Inflammatory macrophage treated with lipopolysaccharide for 4 hours (primary cell): ENCODE measurements at places on chromosomes 16 and 17.

DNA sequence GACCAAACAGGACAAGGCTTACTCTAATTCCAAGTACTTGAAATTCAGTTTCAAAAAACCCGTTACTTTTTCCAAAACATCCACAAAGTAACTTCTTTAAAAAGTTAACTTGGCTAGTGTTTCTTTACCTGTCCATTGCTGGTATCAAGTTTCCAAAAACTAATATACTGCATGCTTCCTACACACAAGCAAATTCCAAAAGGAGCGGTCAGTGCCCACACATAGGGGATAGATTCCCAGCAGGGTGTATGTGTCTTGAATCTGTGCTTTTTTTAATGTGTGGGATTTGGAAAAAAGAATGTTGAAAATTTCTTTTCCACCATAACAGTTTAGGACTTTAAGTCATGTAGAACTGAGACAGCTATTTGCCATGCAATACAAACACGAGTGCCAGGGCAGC lies 367.8 kb upstream of the SOX9 start:
- no peak for DNase-seq

GRCh38 chr17:21019976-21020586 lies 22.7 kb downstream of the USP22 start:
- peak; percentile 17 for DNase-seq

DNA sequence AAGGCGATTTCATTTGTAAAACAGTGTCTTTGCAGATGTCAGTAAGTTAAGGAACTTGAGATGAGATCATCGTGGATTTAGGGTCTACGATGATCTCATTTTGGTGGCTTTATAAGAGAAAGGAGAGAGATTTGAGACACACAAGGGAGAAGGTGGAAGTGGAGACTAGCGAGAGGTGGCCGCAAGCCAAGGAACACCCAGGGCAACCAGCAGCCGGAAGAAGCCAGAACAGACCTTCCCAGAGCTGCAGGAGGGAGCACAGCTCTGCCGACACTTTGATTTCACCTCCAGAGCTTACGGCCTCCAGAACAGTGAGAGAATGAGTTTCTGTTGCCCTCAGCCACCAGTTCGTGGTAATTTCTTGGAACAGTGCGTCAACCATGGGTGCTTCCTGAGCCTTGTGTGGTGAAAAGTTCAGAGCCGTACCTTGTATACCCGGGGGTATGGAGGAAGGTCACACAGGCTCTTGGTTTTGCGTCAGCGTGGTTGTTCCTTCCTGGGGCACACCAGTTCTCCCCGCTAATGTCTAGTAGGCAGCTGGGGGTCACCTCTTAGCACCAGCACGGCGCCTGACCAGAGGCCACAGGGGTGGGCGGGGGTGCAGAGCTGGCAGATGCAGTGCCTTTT lies 12.9 kb upstream of the SEC14L1 start:
- peak; percentile 82 for DNase-seq

DNA sequence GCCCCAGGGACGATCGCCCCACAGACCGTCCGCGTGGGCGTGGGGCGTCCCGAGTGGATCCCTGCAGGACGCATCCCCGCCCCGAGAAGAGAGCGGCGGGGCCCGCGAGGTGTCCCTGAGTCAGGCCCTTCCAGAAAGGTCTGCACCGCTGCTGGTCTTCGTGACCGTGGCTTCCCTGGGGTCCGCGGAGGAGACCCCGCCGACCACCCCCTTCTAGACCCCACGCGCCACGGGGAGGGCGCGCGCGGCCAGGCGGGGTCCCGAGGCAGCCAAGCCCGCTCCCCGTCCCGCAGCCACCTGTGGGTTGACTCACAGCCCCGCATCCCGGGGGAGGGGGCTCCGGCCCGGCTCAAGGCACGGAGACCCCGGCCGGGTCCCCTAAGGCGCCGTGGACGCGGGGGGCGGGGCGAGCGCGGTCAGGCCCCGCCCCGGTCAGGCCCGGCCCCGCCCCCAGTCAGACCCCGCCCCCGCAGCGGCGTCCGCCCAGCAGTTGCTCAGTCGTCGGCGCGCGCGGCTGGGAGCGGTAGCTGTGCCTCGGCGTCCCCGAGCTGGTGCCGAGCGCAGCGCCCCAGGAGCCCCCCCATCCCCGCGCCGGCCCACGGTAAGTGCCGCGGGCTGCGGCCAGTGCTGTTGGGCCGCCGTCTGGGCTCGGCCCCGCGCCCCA lies at the start of gene BAIAP3:
BAIAP3 (plus strand) TSS at position 497 of the 664 bp plus-strand sequence. CDS start 4,905 bp downstream, outside the sequence.
- DNase-seq, result peak; percentile 56

- DNase-seq, result no peak
Observed at GRCh38 chr16:69861292-69862030, 89.7 kb upstream of the CLEC18A start.

DNA sequence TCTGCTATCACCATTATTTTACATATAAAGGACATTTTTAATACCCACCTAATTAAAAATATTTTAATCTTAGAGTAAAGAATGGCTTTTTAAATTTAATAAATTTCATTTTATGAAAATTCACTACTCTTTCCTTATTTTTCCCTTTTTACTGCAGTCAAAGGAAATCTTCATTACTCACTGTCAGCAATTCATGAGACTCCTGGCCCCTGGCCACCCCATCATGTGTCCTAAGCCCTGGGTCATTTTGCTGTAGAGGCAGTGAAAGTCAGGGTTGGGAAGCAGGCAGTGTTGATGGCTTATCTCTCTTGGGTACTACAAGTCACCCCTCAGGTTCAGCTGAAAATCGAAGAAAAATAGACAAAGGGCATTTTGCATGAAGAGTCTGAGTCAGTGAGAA lies 468.6 kb upstream of the CCL2 start:
- DNase-seq, result no peak

DNA sequence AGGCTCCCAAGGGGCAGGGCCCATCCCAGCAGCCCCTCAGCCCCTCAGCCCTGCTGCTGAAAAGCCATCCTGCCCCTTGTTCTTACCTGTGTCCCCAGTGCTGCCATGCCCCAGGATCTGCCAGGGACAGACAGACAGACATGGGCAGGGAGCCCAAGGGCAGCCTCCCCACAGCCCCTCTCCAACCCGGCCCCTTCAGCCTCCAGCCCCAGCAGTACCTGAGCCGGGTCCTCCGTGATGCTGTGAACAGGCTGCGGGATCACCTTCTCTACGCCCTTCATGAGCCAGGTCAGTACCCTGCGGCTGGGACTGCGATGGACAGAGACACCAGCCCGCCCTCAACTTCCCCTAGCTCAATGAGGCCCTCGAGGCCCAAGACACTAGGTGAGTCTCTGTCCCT lies 8.2 kb downstream of the CNGB1 start:
- DNase-seq, result no peak

GRCh38 chr17:364766-365165 lies 12.2 kb upstream of the RPH3AL start:
- no peak for DNase-seq

GRCh38 chr17:48385319-48385718 lies 44.7 kb downstream of the SKAP1 start:
- no peak for DNase-seq

- peak; percentile 97 for DNase-seq
Observed at GRCh38 chr17:60392042-60392844, at the start of gene USP32. Gene USP32 (minus strand): TSS chr17:60392133. CDS start chr17:60391939, 194 bp downstream.

DNA sequence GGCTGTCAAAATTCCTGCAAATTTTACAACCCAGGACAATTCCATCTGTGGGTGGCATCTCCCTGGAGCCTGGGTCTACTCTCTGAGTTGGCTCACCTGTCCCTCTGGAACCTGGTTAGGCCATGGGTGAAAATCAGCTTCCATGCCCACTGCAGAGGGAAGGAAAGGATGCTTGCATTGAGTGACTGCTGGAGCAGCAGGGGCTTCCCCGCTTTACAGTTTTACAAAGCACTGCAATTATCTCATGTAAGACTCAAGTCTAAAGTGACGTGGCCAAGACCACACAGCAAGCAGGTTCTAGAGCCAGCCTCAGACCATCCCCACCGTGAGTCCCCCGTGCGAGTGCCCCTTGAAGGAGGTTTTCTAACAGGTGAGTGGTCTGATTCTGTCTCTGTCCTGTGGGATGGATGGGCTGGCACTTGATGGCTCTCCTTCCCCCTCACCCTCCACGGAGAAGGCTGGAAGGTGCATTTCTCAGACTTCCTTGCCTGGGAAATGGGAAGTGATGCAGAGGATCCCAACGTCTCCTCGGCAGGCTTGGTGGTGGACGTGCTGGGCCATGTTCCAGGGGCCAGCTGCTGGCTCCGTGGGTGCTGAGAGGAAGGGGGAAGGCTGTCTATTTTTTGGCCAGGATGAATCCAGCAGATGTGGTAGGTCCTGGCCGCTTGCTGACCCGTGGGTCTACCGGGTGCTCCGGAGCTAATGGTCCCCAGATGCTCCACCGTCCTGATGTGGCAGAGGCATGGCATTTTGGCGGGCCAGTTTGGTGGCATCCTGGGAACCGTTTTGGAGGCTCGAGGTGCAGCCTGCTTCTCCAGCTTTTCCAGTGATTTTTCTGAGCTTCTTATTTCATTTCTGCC lies 26.3 kb upstream of the CBX4 start:
- no peak for DNase-seq

GRCh38 chr16:20911361-20911760 lies 10.8 kb downstream of the LYRM1 start:
- DNase-seq, result peak; percentile 69

GRCh38 chr17:4082136-4082924 lies 60.5 kb downstream of the ZZEF1 start:
- no peak for DNase-seq

- DNase-seq, result no peak
Observed at GRCh38 chr16:78004517-78004916, 17.8 kb upstream of the CLEC3A start.

- peak; percentile 97 for DNase-seq
Observed at GRCh38 chr17:4747847-4748246, 8.1 kb upstream of the CXCL16 start.

- no peak for DNase-seq
Observed at GRCh38 chr17:57872536-57872935, 22.7 kb upstream of the MRPS23 start.

- DNase-seq, result peak; percentile 94
Observed at GRCh38 chr16:85838381-85838780, 38.9 kb downstream of the COX4I1 start.

GRCh38 chr17:43309505-43310332 lies 75.9 kb upstream of the RNU2-1 start:
- DNase-seq, result no peak

GRCh38 chr17:63433746-63434591 lies 12.1 kb downstream of the CYB561 start:
- peak; percentile 37 for DNase-seq

GRCh38 chr16:57866529-57866918 lies 64.2 kb upstream of the KIFC3 start:
- DNase-seq, result no peak

DNA sequence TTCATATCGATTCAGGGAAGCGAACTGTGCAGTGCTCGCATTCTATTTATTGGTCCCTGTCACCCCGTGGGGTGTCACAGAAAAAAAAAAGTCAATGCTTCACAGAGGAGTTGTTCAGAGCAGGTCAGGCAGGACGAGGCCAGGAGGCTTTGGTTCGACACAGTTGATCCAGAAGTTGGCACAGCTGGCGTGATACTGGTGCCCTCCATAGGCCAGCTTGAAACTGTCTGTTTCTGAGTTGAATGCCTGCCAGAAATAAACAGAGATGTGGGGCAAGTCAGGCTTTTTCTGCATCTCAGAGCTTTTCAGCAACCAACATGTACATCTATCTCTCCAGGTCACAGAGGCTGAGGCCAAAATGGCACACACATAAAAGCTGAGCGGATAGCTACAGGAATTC lies 29.1 kb downstream of the DUSP14 start:
- no peak for DNase-seq

GRCh38 chr17:61285526-61286320 lies 113.9 kb upstream of the TBX2 start:
- no peak for DNase-seq

- DNase-seq, result no peak
Observed at GRCh38 chr16:54817432-54817831, 113.2 kb upstream of the IRX5 start.

DNA sequence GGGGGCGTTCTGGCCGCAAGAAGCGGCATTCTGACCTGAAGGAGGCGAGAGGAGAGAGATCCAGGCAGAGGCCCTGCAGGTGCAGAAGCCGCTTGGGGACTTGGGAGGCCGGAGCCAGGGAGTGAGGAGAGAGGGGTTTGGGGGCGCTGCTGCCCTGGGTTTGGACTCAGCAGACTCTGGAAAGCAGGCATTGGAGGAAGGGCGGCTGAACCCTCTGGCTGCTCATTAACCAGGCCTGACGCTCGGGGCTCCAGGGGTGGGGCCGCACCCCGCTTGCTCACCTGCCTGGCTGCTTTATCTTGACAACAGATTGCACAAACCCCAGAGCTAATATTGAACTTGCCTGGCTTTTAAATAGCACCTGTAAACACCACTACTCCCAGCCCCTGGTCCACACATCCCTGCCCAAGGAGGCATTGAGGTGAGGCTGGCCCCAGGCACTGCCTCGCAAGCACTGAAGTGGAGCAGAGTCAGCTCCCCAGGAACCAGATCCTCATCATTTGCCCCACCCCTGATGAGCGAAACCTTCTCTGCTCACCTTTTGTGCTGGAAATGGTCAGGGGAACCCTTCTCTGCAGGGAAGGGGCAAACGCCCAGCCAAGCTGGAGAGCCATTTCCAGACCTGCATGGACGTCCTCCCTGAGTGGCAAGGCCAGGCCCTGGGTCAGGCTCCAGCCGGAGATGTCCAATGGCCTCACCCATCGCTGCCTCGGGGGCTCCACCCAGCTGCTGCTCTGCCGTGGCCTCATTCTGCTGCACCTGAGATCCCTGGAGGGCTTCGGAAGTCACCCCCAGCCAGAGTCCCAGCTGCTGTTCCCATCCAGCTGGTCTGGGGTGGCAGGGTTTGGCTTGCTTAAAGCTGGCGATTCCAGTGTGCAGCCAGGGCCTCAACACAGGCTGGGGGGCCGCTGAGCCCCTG lies 190.2 kb upstream of the GSE1 start:
- DNase-seq, result no peak

DNA sequence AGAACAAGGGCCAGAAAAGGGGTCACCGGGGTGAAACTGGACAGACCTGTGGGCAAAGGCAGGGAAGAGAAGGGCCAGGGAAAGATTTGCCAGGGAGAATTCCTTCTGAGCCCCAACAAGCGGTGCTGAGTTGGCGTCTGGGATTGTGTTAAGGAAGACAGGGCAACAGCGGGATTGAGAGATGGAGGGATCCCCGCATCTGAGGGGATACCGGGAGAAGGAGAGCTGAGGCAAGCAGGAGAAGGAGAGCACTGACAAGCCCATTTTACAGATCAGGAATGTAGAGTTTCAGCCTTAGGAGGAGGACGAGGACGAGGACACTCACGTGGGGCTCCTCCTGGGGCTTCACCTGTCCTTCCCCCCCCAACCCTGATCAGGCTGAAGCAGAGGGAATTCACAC lies 998 bp upstream of the ABCC3 start:
- DNase-seq, result no peak

GRCh38 chr16:65426484-65426883 lies 304.6 kb upstream of the CDH11 start:
- no peak for DNase-seq

DNA sequence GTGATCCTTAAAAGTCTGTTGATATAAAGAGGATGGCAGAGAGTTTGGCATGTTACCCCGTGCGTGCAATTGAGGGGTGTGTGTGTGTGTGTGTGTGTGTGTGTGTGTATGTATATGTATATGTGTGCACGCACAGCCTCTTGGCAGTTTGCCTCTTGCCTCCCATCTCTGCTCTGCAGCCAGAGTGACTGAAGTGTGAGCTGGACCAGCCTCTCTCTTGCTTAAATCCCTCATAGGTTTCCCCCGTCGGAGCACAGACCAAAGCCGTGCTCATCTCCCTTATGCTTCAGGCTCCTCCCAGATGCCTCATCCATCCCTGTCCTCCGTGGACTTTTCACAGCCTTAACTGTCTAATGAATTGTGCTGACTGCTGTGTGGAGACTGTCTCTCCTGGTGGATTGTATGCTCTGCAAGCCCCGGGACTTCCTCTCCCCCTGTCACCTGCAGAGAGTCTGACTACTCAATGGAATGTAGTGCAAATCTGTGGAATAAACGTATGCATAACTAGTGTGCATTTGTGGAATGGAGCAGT lies 413.5 kb downstream of the CPPED1 start:
- DNase-seq, result no peak

- peak; percentile 63 for DNase-seq
Observed at GRCh38 chr17:40075201-40075941, 12.6 kb downstream of the THRA start.
